Neural progenitor cell (in vitro differentiated cells): ENCODE measurements at places on chromosomes 5 and 9.

- no peak for DNase-seq
Measured at GRCh38 chr5:33321026-33321425, 119.7 kb upstream of the TARS1 start.

- no peak for DNase-seq
Measured at GRCh38 chr9:35272989-35273388, 111.2 kb downstream of the UNC13B start.

DNA sequence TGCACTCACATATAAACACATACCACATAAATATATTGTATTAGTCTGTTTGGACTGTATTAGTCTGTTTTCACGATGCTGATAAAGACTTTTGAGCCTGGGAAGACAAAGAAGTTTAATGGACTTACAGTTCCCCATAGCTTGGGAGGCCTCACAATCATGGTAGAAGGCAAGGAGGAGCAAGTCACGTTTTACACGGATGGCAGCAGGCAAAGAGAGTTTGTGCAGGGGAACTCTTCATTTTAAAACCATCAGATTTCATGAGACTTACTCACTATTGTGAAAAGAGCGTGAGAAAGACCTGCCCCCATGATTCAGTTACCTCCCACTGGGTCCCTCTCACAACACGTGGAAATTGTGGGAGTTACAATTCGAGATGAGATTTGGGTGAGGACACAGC is 133.4 kb downstream of the FER start:
- DNase-seq: no peak

GRCh38 chr5:128216860-128217531 is 133.4 kb downstream of the SLC12A2 start:
- no peak for DNase-seq

DNA sequence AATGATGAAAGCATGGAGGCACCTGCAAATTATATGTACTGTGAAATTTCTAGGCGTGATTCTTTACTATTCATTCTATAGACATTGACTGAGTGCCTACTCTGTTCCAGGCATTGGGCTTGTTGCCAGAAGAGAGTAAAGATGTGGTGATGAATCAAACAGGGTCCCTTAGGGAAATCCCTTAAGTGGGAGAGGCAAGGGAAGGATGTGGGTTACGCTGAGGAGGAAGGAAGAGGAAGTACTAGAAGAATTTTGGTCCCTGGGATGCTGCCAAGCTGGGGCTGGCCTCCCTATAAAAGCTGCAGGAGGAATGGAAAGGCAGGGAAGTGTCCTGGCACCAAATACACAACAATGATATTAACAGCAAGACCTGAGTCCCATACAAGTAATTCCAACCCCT is 76.7 kb upstream of the SPOCK1 start:
- DNase-seq: no peak

- no peak for DNase-seq
Measured at GRCh38 chr5:128764601-128765310, 200.5 kb upstream of the SLC27A6 start.

DNA sequence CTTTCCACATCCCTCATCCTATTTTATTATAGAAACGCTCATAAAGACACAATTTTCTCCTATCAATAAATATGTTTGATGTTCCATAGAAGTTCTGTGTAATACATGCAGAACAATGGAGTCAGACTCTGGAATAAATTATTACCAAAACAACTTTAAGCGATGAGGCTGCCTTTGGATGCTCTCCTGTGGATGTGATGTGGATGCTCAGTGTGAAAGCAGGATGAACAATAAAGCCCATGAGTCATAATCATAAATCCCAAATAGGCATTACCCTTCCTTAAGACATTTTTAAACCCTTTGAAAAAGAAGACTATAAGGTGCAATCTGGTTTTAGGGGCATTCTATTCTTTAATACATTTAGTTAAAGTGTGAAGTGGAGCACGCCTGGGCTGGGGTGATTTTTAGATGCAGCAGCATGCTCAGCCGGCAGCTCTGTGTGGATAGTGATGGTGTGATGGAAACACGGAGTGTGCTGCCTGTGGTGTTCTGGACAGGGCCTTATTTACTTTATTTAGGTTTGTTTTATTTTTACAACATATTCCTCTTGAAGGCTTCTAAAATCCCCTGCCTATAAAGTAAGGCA is 991.4 kb downstream of the PTPRD start:
- DNase-seq: no peak

DNA sequence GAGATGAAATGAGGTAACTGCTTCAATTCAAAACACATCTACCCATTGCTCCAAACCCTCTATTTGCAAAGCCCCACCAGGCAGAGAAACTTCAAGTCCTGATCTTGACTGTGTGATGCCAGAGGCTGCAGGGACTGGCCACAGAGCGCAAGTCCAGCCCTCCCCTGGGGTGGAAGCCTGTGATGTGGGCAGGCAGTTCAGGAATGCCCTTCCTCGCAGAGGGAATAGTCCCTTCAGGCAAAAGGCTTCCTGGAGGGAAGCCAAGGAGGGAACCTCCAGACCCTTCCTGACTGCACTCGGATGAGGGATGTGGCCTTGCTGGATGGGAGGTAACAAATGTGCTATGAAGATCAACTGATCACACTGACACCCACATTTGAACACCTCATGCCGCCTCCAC is 131.2 kb downstream of the SLIT3 start:
- DNase-seq: no peak

GRCh38 chr5:71738662-71739361 is 19.7 kb downstream of the CARTPT start:
- no peak for DNase-seq

DNA sequence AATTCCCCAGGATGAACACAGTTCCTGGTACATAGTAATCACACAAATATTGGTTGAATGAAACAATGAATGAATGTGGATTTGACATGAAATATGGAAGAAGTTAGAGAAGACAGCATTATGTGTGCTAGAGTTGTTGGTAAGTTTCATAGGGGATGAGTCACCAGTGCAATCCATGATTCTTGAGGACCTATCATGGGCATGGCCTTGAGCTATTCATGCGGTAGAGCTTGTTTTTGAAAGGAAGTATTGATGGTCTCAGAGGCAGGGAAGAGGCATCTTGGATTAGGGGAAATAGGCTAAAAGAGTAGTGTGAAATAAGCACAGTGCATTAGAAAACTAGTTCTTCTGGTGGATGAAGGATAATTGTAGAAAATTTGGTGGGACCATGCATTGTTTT is 22.1 kb downstream of the SPATA31D1 start:
- DNase-seq: no peak

- no peak for DNase-seq
Measured at GRCh38 chr9:119768266-119768665, 399.0 kb upstream of the BRINP1 start.

DNA sequence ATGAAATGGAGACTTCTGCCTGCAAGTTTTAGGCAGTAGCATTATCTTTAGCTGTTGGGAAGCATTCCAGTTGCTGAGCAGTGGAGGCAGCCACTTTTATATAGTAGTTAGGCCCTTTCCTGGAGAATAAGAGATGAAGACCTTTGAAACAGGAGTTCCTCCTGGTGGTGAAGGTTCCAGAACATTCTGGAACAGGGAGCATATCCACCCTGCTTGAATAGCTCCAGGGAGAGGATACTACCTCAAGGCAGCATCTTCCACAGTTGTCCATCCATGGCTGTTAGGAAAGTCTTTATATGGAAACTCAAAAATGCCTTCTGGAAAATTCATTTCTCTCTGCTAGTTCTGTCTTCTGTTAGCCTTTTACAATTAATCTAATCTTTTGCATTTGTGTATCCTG is 3.0 kb downstream of the ASPN start:
- no peak for DNase-seq

DNA sequence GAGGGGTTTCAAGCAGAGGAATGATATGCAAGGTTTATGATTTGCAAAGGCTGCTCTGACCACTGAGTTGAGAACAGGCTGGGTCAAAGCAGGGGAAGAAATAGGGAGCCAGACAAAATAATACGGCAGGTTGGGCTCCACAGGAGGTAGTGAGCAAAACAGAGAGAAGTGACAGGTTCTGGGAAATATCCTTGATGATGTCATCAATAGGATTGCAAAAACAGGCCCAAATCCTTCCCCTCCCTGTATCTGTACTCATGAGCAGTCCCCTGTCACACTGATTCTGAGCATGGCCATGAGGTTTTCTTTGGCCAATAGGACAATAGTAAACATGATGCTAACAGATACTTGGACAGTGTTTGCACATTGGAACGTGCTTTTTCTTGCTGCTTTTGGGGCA is 471.8 kb upstream of the BRINP1 start:
- no peak for DNase-seq

- DNase-seq: peak; percentile 66
Measured at GRCh38 chr5:51378448-51379330, 4.6 kb upstream of the ISL1 start.

DNA sequence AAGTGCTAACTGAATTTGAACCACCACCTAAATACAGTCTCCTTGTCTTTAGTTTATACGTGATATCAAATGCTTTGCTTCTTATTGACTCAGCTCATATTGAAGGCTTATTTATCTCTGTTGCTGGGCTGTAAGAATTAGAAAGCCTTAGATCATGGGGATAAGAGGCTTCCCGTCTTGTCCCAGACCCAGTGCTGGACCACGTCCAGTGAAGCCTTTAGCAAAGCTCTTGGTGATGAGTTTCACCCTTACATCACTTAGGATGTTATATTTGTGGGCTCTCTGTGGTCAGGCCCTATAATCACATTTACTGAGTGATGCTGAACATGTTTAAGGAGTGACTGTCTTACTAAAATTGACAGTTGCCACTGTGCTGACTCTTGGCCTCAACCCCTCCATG is 11.2 kb downstream of the FAM240B start:
- DNase-seq: no peak

- no peak for DNase-seq
Measured at GRCh38 chr5:158164296-158165047, 305.5 kb upstream of the CLINT1 start.

DNA sequence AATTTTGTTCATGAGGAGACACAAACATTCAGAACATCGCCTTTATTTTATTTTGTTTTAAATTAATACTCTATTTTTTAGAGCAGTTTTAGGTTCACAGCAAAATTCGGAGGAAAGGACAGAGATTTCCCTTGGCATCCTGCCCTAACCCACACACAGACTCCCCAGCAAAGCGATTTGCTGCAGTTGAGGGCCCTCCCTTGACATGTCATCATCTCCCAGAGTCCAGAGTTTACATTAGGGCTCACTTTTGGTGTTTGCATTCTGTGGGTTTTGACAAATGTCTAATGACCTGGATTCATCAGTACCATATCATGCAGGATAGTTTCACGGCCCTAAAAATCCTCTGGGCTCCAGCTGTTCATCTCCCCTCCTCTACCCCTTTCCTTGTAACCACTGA is 33.6 kb upstream of the COL5A1 start:
- DNase-seq: no peak

GRCh38 chr5:87298692-87299362 is 31.1 kb downstream of the RASA1 start:
- DNase-seq: no peak

GRCh38 chr5:63351164-63351563 is 611.1 kb downstream of the HTR1A start:
- no peak for DNase-seq

DNA sequence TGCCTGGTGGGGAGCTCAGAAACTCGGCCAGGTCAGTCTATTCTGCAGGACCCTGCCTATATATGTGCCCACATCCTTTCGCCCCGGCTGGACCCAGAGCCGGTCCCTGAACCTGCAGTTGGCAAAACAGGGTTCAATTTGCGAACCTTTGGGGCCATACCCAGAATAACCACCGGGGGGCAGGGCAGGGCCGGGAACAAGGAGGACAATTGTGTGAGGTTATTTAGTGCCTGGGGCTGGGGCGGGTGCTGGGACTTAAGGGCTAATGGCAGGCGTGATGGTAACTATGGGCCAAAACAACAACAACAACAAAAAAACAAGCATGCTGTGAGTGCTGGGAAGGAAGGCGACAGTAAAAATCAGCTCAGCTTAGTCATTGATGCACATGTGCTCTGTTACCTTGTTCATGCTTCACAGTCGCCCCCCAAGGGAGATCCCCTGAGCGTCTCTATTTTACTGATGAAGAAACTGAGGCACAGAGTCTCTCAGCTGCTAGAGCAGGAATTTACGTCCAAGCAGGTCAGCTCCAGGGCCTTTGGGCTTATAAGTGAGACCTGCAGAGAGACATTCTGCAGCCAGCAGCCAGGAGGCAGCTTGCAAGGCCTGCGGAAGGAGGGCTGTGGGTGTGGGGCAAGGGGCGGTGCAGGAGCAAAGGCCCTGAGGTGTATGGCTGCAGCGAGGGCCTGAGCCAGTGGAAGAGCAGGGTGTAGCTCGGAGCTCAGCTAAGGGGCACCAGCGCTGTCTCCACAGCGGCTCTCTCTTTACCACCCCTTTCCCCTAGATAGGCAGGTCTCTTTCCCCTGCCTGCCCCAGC is 106.0 kb downstream of the PHF2 start:
- DNase-seq: peak; percentile 79

DNA sequence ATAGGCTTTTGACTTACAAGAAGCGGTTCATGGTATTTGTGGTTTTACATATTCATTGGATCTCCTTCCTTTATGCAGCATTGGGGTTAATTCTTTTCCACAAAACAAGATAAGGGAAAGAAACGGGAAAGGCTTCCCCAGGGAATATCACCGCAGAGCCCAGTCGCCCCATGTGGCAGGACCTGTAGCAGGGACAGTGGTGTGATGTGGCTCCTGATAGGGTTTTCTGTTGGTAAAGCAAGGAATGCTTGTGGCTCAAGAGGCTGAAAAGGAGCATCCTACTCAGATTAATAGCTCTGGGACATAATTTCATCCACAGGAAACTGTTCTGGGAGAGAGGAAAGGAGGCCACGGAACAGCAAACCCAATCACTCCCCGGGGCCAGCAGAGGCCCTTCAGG is 699.9 kb downstream of the MTRR start:
- no peak for DNase-seq

DNA sequence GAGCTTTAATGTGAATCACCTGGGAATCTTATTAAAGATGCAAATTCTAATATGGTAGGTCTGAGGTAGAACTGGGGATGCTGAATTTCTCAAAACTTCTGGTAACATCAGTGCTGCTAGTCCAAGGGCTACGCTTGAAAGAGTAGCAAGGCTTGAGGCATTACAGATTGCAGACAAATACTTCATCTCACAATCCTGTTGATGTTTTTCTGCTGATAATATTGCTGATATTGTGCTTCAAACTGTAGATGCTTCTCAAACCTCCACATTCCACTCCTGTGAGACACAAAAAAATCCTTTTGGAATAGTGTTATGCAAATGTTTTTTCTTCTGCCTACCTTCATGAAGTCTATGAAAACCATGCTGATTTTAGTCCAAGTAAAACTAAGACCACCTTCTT is 139.5 kb downstream of the SAXO1 start:
- DNase-seq: no peak

- DNase-seq: no peak
Measured at GRCh38 chr9:7153566-7153965, 395.8 kb downstream of the KDM4C start.
